ENCODE measurements at places on chromosomes 5 and 9.

- no peak for DNase-seq
Observed at GRCh38 chr5:2241842-2242241, 359.1 kb upstream of the IRX4 start.

DNA sequence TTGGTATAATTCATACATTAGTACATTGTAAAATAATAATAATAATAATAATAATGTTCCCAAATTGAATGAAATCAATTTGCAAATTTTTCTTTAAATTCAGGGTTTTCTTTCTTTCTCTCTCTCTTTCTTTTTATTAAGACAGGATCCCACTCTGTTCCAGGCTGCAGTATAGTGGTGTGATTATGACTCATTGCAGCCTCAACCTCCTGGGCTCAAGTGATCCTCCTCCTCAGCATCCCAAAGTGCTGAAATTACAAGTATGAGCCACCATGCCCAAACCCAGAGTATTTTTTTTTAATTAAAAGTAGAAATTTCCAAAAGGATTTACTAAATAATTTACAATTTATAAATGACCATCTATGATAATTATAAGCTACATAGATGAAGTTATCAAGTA lies 117.7 kb downstream of the HOMER1 start:
- DNase-seq, result no peak

- no peak for DNase-seq
Observed at GRCh38 chr9:134434894-134435506, 108.7 kb downstream of the RXRA start.

DNA sequence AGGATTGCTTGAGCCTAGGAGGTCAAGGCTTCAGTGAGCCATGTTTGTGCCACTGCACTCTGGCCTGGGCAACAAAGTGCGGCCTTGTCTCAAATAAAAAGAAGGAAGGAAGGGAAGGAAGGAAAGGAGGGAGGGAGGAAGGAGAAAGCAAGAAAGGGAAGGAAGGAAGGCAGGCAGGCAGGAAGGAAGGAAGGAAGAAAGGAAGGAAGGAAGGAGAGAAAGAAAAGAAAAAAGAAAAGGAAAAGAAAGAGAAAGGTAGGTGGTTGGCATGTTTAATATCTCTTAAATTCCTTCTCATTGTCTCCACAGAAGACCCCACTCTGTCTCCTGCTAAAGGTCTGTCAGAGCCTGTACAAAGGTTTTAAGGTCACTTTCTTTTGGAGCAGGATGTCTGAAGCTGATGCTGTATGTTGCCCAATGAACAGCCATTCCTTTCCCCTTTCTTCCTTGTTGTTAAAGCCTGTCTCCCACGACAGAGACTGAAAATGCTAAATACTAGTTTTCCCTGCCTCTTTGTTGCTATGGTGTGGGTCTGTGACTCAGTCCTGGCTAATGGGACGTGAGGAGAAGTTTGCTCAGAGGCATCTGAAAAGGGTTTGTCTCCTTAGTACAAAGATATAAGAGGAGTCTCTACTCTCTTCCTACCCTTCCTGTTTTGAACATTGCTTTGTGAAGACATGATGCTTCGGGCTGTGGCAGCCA lies 213.3 kb downstream of the PCSK1 start:
- DNase-seq, result no peak

DNA sequence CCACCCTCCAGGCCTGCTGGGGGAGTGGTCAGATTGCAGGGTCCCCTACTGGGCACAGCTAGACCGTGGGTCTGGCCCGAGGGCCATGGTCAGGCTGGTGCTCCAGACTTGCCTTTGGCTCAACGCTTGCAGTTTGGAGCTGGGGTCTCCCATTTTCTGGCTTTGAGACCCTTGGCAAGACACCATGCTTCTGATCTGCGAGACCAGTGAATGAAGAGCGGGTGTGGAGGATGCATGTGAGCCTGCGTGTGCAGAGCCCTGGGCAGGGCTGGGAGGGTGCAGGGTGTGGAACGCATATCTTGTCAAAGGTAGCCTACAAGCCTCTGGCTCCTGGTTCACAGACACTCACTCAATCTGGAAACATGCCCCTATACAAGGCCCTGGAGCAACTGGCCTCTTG lies 6.1 kb upstream of the MRNIP start:
- DNase-seq, result no peak

DNA sequence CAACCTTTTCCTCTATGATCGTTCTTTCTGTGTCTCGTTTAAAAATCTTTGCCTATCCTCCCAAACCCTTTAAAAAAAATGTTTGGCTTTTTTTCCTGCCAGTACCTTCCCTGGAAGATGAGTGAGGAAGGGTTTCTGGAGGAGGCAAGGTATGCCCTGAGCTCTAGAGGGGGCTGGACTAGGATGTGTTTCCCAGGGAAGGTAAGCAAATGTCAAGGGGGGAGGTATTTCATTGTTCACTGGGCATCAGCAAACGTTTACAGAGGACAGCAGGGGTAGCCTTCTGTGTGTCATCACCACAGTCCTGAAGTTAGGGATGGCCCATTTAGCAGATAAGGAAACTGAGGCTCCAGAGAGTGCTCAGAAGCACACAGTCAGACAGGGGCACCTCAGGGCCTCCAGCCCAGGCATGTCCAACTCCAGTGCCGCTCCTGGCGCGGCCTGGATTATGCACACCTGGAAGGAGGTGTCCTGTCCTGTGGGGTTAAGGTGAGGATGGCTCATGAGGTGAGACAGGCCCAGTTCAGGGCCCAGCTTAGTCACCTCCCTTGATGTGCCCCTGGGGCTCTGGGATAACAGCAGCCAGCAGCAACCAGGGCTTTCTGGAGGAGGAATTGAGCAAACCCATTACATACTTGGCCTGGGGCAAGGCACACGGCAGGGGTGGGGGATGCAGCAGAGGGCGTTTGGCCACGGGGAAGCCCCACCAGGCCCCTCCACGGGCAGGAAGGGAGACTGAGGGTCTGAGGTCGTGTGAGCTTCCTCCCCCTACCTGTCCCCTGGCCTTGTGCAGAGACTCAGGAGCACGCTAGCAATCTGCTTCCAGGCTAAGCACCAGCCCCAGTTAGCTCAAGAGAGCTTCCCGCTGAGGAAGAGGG lies 100.3 kb upstream of the LMX1B start:
- no peak for DNase-seq

- DNase-seq, result no peak
Observed at GRCh38 chr9:132547976-132548730, 34.3 kb upstream of the BARHL1 start.

DNA sequence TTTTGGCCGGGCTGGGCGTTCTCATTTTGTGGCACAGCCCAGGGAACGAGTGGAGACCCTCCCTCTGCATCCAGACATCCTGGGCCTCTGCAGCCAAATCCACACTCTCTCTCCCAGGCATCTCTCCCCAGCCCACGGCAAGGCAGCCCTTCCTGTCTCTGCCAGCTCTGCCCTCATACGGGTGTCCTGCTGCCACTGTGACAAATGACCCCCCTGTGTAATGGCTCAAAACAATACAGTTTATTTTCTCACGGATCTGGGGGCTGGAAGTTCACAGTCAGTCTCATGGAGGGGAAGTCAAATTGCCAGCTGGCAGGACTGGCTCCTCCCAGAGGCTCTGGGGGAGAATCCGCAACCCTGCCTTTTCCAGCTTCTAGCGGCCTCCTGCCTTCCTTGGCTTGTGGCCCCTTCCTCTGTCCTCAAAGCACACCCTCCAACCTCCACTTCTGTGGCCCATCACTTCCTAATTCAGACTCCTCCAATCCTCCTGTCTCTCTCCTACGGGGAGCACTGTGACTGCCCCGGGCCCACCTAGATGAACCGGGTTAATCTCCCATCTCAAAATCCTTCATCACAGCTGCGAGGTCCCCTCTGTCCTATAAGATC lies 70.2 kb upstream of the COL5A1 start:
- no peak for DNase-seq

- DNase-seq, result no peak
Observed at GRCh38 chr5:135546101-135546500, 10.3 kb upstream of the NEUROG1 start.

Data from T-helper 22 cell (primary cell).